Stimulated activated CD4-positive, alpha-beta T cell treated with anti-CD3 and anti-CD28 coated beads, Interleukin-1b, Interleukin-23, amount 100 ng/mL, for 24 hours (primary cell): ENCODE measurements at places on chromosomes 1 and 21.

GRCh38 chr1:10673109-10673711, 123.2 kb downstream of the CASZ1 start:
- DNase-seq = no peak

- DNase-seq = no peak
These were observed 3.1 kb upstream of the RIPK4 start for GRCh38 chr21:41769933-41770332.

DNA sequence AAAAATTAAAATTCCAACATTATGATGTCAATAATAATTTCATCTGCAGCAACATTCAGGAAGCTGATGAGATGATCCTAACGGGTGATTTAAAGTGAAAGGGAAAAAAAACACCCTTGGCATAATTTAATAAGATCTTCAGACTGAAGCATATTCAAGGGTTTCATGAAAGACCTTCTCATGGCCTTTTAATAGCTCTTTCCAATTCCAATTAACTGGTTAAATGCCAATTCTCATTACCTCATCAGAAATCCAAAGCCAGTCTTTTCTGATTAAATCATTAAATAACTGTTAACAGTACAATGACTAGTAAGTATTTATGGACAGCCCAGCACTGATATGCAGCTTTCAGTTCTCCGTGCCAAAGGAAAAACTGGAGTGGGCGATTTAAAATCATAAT, 407.5 kb downstream of the SMYD3 start:
- no peak for DNase-seq

DNA sequence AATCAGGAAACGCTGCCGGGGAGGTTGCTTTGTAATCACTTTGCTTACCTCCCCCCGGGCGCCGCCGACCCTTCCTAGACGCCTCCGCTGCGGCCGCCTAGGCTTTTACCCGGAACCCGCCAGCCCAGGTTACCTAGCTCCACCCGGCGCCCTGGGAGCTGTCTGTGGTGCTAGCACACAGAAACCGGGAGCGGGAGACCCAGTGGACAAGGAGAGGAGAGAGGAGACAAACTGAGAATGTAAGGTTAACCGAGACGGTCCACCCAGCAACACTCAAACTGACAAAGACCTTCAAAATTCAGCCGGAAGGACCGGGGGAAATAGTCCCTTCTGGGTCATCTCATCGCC, 9.8 kb downstream of the BARHL2 start:
- DNase-seq = no peak

DNA sequence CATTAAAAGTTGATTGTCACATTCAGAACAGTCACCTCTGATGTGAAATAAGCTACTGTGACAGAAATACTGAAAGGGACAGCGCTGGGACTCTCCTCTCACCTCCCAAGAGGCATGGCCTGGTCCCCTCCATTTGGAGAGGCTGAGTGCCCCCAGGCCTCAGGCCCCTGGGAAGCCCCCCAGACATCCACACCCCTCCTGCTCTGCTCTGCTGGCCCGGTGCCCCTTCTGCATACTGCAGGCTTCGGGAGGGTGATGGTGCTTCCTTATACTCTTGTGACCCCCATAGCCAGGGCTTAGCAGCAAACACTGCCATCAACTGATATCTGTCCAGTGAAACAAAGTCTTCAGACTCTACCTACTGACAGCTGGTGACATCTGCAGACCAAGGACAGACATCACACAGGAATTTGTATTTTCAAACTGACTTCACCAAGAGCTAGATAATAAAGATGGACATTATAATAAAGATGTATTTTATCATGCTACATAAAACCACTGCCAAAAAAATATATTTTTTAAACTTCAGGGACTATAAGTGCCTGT, 36.9 kb downstream of the C2CD2 start:
- DNase-seq = no peak

DNA sequence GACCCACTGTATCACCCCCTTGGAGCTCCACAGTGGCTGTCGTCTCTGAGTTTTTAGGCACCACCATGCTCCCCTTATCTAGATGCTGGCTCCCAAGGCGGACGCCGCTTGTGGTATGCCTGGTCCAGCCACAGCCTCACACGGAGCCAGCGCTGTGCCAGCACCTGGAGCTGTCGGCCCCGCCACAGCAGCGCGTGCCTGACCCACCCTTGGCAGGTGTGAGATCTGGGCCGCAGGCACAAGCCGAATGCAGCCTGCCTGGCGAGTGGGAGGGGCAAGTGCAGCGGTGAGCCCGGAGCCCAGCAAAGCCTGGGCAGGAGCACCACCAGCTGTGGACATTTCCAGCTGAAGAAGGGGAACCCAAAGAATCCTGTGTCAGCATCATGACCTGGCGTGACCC, 91.9 kb upstream of the BACE2 start:
- DNase-seq = no peak

GRCh38 chr1:100152271-100152670, 19.3 kb downstream of the TRMT13 start:
- DNase-seq = no peak

- DNase-seq = no peak
These were observed 118.5 kb upstream of the NGF start for GRCh38 chr1:115456441-115456961.
